ENCODE measurements at places on chromosomes 1 and 21.

DNA sequence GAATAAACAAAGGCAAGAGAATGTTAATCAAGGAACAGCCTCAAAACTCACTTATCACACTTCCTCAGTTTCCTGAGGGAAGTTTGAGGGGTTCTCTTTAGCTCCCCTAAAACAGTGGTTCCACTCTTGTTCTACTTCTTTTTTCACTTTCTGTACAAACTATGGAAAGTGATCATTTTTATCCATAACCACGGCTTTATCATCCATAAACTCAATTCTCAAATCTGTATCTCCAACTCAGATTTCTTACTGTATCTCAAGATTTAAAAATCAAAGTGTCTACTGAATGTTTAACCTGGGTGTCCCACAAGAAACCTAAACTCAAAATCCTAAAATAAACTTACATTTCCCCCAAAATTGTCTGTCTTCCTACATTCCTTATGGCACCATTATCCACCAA lies 3.9 kb downstream of the PFDN2 start:
- no peaks in the 10 kb centered on the region for H3K36me3 ChIP-seq
- H3K27me3 ChIP-seq: no peaks in the 10 kb centered on the region
- H3K4me1 ChIP-seq: peaks cover 11% of the 10 kb centered on the region
- DNase-seq: no peak
- H3K4me3 ChIP-seq: no peak overlapping the region

- H3K4me3 ChIP-seq: no peak overlapping the region
- H3K4me1 ChIP-seq: peaks cover 4% of the 10 kb centered on the region
- no peaks in the 10 kb centered on the region for H3K27me3 ChIP-seq
- H3K27ac ChIP-seq: no peak overlapping the region
- peak; percentile 69 for DNase-seq
- H3K36me3 ChIP-seq: peaks cover 41% of the 10 kb centered on the region
These were observed 17.8 kb downstream of the SLFNL1 start for GRCh38 chr1:41003640-41004220.

- no peak overlapping the region for H3K4me3 ChIP-seq
- peak overlapping the region; percentile 88 for H3K27ac ChIP-seq
- no peaks in the 10 kb centered on the region for H3K27me3 ChIP-seq
These were observed 7.0 kb downstream of the TMPRSS2 start for GRCh38 chr21:41500931-41501381.

GRCh38 chr1:35866991-35867390 lies 16.0 kb upstream of the AGO1 start:
- no peaks in the 10 kb centered on the region for H3K27me3 ChIP-seq
- H3K4me1 ChIP-seq: no peaks in the 10 kb centered on the region
- H3K36me3 ChIP-seq: no peaks in the 10 kb centered on the region
- DNase-seq: no peak
- H3K27ac ChIP-seq: no peak overlapping the region
- no peak overlapping the region for H3K4me3 ChIP-seq

GRCh38 chr1:170075186-170075585 lies 691 bp upstream of the KIFAP3 start:
- H3K36me3 ChIP-seq: no peaks in the 10 kb centered on the region
- peaks cover 4% of the 10 kb centered on the region for H3K4me1 ChIP-seq
- H3K27ac ChIP-seq: peak overlapping the region; percentile 54
- DNase-seq: no peak

DNA sequence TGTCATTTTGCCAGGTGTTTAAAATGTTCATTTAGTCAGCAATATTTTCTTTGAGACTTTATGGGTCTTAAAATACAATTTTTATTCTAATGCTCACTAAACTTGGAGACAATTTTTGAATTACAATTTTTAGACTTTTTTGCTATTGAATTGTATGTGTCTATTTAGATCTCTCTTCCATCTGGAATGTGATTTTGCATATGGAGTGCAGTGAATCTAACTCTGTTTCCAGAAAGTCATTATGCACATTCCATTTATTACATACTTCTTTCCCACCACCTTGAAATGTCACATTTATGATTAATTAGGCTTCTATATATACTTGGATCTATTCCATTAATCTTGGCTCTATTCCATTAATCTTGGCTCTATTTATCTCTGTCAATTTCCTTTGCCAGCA lies 5.6 kb upstream of the TSPEAR start:
- no peaks in the 10 kb centered on the region for H3K36me3 ChIP-seq
- no peaks in the 10 kb centered on the region for H3K4me1 ChIP-seq
- DNase-seq: no peak
- no peak overlapping the region for H3K4me3 ChIP-seq
- H3K27ac ChIP-seq: no peak overlapping the region

DNA sequence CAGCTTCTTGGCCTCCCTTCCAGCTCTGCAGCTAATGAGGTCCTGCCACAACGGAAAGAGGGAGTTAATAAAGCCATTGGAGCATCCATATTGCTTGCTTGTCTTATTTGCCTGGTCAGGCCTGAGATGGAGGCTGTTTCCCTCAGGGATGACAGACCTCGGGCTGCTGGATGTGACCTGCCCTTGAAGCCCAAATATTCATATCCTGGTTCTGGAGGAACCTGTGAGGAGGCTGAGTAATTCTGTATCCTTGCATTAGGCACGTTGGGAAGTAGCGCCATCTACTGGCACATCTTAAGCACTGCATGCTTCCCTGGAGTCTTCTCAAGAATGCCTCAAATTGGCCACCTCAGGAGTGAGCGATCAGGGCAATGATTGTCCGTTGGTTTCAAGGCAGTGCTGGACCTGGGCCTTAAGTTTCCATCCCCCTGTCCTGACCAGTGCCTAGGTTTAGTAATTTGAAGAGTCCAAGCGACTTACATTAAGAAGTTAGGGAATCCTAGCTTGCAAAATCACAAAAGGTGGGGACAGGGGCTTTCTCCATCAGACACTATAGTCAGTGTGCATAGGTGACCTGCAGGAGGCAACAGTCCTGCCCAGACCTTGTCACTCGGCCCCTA lies 13.8 kb upstream of the NASP start:
- DNase-seq: peak; percentile 73
- peaks cover 6% of the 10 kb centered on the region for H3K4me1 ChIP-seq
- H3K4me3 ChIP-seq: no peak overlapping the region

- no peak overlapping the region for H3K4me3 ChIP-seq
- DNase-seq: no peak
- H3K27ac ChIP-seq: no peak overlapping the region
- H3K36me3 ChIP-seq: no peaks in the 10 kb centered on the region
- no peaks in the 10 kb centered on the region for H3K27me3 ChIP-seq
These were observed 88.0 kb downstream of the MT1HL1 start for GRCh38 chr1:236916131-236916800.

- H3K27ac ChIP-seq: peak overlapping the region; percentile 99
- peaks cover 24% of the 10 kb centered on the region for H3K4me1 ChIP-seq
- peaks cover 19% of the 10 kb centered on the region for H3K36me3 ChIP-seq
- peak; percentile 39 for DNase-seq
These were observed 1.0 kb downstream of the PRDX6 start for GRCh38 chr1:173478094-173478674.

GRCh38 chr21:45887120-45887611 lies 94.4 kb upstream of the COL6A1 start:
- no peaks in the 10 kb centered on the region for H3K36me3 ChIP-seq
- H3K27ac ChIP-seq: no peak overlapping the region
- DNase-seq: no peak
- H3K4me1 ChIP-seq: no peaks in the 10 kb centered on the region
- no peak overlapping the region for H3K4me3 ChIP-seq
- H3K27me3 ChIP-seq: no peaks in the 10 kb centered on the region

- peaks cover 2% of the 10 kb centered on the region for H3K4me1 ChIP-seq
- H3K36me3 ChIP-seq: no peaks in the 10 kb centered on the region
- no peak overlapping the region for H3K27ac ChIP-seq
- H3K4me3 ChIP-seq: no peak overlapping the region
- no peaks in the 10 kb centered on the region for H3K27me3 ChIP-seq
These were observed 98.2 kb downstream of the PGBD5 start for GRCh38 chr1:230327892-230328284.

DNA sequence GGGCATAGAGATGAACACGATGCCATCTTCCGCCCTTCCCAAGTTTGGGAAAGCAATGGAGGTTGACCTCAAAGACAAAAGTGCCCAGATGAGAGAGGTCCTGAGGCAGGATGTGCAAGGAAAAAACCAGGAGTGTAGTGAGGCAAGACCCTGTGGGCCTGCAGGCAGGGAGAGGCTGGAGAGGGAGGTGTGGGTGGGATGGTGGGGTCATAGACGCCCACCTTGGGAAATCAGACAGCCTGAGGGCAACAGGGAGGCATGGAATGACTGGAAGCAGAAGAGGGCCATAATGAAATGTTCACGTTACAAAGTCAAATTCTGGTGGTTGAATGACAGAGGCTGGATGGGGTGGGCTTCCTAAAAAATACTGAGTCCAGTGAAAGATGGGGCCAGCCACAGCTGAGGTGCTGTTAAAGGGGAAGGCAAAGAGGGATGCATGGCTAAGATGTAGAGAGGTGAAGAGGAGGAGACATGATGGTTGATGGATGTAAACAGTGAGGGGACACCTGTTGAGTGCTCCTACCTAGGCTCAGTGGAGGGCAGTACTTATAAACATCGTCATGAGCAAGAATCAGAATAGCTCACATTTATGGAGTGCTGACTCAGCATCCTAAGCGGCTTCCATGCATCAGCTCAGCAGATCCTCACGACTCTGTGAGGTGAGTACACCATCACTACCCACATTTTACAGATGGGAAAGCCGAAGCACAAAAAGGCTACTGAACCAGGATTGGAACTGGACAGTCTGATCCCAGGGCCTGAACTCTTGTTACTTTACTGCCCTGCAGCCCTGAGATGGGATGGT lies 42.0 kb downstream of the GRIK3 start:
- H3K27me3 ChIP-seq: no peaks in the 10 kb centered on the region
- H3K4me1 ChIP-seq: no peaks in the 10 kb centered on the region
- H3K36me3 ChIP-seq: no peaks in the 10 kb centered on the region

DNA sequence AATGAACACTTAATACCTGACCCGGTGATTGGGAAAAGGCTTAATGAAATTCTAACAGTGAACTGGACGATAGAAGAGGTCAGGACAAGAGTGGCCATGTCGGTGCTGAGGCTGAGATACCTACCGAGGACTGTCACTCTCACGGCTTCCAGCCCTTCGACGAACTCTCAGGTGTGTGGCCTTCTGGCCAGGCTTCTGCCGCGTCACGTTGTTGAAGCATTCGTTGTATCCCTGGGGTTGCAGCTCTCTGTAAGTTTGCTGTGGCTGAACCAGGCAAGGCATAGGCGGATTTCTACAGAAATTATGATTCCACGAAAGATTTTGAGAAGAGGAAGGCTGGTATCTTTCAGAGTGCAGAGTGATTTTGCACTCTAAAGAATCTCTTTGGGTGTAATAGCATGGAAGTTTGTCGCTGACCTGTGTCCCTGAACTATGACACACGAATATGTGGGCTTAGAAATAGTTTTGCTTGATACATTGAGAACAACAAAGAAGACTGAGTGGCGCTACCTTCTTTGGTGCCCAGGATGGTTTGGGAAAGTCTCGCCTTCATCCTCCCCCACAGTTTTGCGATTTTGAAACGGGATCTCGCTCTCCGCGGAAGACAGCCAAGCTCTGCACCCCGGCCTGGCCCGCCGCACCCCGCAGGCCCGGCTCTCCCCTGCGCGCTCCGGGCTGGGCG lies 403 bp upstream of the EPHX4 start:
- H3K4me3 ChIP-seq: peak overlapping the region; percentile 35
- no peaks in the 10 kb centered on the region for H3K27me3 ChIP-seq
- DNase-seq: peak; percentile 45

- DNase-seq: no peak
- no peaks in the 10 kb centered on the region for H3K27me3 ChIP-seq
- no peaks in the 10 kb centered on the region for H3K4me1 ChIP-seq
These were observed 138.1 kb upstream of the ST6GALNAC5 start for GRCh38 chr1:76729142-76729541.

GRCh38 chr1:233304489-233305102 lies 9.1 kb upstream of the PCNX2 start:
- no peaks in the 10 kb centered on the region for H3K36me3 ChIP-seq
- no peak overlapping the region for H3K4me3 ChIP-seq
- H3K27me3 ChIP-seq: no peaks in the 10 kb centered on the region
- H3K4me1 ChIP-seq: no peaks in the 10 kb centered on the region

GRCh38 chr1:156910309-156910782 lies 10.1 kb upstream of the LRRC71 start:
- peaks cover under 1% of the 10 kb centered on the region for H3K36me3 ChIP-seq
- H3K4me3 ChIP-seq: no peak overlapping the region
- H3K27me3 ChIP-seq: no peaks in the 10 kb centered on the region
- H3K27ac ChIP-seq: no peak overlapping the region

DNA sequence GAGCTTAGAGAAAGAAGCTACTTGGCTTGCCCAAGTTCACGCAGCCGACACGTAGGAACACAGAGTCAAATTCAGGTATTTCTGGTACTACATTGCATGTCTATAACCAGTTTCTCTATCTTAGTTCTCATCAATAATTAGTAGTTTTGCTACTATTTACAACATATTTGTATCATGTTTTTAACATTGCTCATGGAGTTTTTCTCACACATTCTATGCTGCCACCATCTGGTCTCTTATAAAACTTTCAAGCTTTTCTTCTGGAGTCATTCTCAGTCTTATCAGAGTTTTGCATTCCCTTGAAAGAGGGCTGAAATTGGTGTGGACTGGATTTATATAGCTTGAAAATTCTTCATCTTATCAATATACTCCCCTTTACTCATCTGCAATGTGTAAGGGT lies 118.8 kb upstream of the PALMD start:
- H3K4me1 ChIP-seq: no peaks in the 10 kb centered on the region
- no peaks in the 10 kb centered on the region for H3K27me3 ChIP-seq
- DNase-seq: no peak
- no peak overlapping the region for H3K27ac ChIP-seq
- no peaks in the 10 kb centered on the region for H3K36me3 ChIP-seq

DNA sequence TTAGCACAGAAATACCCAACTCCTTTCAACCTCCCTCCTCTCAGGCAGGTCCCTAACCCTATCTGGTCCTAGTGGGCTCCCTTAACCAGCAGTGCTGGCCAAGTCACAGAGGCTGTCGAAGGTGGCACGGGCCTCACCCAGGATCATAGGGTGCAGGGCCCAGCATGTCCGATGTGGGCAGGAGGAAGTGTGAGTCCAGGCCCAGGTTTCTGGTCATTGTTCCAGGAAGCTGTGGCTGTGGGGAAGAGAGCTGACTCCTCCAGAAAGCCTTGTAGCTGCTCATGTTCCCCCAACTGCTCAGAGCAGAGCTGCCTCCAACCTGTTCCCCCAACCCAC lies 2.4 kb downstream of the CCDC17 start:
- DNase-seq: no peak
- peaks cover 15% of the 10 kb centered on the region for H3K36me3 ChIP-seq
- no peaks in the 10 kb centered on the region for H3K27me3 ChIP-seq
- H3K27ac ChIP-seq: no peak overlapping the region
- no peaks in the 10 kb centered on the region for H3K4me1 ChIP-seq
- H3K4me3 ChIP-seq: no peak overlapping the region

DNA sequence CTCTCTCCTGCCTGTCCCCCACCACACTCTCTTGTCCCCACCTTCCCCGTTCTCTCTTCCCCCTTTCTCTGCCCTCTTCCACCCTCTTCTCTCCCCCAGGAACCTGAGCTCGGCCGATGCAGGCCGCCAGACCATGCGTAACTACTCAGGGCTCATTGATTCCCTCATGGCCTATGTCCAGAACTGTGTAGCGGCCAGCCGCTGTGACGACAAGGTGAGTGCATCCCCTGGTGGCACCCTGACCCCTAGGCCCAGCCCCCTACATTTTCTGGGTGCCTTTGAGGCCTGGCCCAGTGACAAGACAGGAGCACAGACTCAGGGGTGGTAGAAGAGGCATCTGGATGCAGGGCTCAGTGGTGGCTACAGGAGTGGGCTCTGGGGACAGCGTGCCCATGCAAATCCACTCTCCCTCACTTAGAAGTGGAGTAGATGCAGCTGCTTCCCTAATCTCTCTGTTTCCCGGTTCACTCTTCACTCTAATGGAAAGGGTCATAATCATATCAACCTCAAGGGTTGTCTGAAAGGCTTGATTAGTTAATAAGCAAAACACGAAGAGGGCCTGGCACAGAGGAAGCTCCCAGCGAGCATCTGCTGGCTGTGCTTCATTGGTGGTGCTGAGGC lies 37.0 kb downstream of the PKP1 start:
- no peaks in the 10 kb centered on the region for H3K36me3 ChIP-seq
- H3K27me3 ChIP-seq: no peaks in the 10 kb centered on the region
- no peaks in the 10 kb centered on the region for H3K4me1 ChIP-seq
